ENCODE measurements at places on chromosomes 5 and 9. TPM values are rescaled to one million over a fixed set of nuclear protein-coding genes. Genes with fewer than 3 reads are reported as not detected.

GRCh38 chr9:126623667-126624478 is 10.1 kb downstream of the LMX1B start:
- DNase-seq: no peak

GPR151 gene
- total RNA-seq: not detected

GRCh38 chr5:159017786-159018185 is 81.9 kb downstream of the EBF1 start:
- no peak for DNase-seq

DNA sequence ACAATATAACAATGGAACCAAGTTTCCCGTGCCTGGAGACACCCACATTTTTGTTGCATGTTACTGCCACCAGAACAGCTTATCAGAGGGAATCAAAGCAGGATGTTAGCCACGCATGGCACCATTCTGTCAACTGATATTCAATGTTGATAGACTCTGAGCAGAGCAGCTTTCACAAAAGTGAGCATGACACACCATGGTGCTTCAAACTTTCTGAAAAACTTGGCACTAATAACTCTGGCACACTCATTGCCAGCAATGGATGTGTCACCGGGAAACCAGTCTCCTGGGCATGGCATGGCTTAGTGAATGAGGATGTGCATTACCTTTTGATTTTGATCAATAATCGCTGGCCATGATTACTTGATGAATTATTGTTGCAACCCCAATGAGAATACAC is 19.7 kb downstream of the NIPSNAP3B start:
- DNase-seq: no peak

DNA sequence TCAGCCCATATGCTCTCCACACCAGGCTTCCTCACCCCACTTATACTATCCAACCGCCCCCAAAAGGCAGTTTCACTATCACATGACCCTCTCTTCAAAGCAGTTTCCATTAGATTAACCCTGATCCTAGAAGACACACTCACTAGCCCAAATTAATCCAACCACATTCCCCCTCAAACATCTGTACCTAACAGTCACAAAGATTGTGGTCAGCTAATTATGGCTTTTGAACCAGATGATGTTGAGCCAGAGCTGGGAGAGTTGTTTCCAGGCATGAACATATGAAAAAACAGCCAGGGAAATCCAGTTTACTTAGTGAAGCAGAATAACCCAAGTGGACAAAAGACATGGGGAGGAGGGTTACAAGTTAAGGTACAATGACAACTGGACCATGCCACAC is 131.2 kb downstream of the SPOCK1 start:
- DNase-seq: no peak

CARTPT gene
- not detected for total RNA-seq

KLF9 gene
- 48.3 TPM for total RNA-seq

GRCh38 chr5:65924366-65925043 is 1.9 kb upstream of the ERBIN start:
- no peak for DNase-seq

DNA sequence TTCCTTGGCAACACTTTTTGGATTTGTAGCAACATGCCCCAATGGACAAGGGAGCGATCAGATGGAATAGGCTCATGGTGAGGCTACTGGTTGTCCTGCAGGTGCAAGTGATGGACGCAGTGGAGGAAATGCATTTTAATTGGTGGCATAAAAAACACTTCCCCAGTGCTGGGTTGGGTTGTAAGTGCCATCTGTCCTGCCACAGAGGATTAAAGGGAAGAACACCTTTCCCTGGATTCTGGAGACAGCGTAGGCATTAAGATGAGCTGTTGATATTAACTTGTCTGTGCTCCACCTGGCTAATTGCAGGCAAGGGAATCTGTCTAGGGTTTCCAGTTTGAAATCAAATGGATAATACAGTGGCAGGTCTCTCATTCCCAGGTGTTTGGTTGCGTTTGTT is 173.4 kb downstream of the ZNF462 start:
- DNase-seq: no peak

Data from tongue (tissue), 3 donors.